Fibroblast of gingiva (primary cell): ENCODE measurements at places on chromosomes 6 and 20.

GRCh38 chr6:20866036-20866435 lies 331.8 kb downstream of the CDKAL1 start:
- no peak for DNase-seq

DNA sequence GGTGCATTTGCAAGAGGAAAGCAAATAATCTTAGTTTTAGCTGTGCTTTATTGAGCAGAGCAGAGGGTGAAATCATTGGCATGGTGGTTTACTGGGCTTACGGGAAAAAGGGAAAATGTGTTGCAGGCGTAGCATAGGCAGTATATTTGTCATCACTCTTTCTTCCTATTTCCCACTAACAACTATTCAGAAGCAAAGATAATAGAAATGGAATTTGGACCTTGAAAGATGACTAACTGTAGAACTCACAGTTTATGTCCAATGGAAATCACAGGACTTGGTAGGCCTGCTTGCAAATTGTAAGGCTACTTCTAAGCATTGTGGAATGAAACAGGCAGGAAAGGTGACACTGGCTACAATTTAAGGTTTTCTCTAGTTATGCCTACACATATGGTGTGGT lies 611.9 kb upstream of the MAN1A1 start:
- DNase-seq = no peak

- DNase-seq = no peak
These were observed 70.6 kb downstream of the IGF2R start for GRCh38 chr6:160039441-160039840.

GRCh38 chr20:23404196-23404595 lies 17.1 kb downstream of the NAPB start:
- no peak for DNase-seq

- no peak for DNase-seq
These were observed 823.6 kb upstream of the ADGRB3 start for GRCh38 chr6:67811239-67812037.

GRCh38 chr6:14921170-14921569 lies 324.7 kb upstream of the JARID2 start:
- no peak for DNase-seq

DNA sequence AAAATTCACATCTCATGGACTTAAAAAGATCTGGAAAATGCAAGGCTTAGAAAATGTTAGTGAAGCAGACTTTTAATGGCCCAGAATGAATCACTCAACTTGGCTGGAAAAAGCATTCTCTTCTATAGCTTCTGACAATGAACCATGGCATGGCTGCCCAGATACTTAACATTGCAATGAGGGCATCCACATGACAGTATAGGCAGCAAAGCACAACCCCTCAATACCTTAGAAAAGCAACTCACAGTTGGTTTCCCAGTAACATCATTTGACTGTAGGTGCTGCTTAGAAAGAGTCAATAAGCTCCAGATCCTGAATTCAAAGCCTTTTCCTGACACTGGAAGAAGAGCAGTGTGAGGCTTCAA lies 155.8 kb downstream of the EYA4 start:
- peak; percentile 5 for DNase-seq

DNA sequence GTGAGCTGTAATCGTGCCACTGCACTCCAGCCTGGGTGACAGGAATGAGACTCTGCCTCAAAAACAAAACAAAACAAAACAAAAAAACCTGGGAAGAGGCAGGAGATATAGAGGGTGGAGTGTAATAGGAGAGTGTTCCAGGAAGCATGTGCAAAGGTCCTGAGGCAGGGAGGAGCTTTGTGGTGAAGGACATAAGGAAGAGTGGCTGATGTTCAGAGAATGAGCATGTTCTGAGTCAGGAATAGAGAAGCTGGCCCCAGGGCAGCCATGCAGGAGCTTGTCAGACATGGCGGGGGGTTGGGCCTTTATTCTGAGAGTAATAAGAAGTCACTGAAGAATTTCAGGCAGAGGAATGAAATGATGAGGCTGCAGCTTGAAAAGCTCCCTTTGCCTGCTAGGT lies 337.0 kb downstream of the CDH26 start:
- no peak for DNase-seq

GRCh38 chr6:5645328-5646290 lies 361.1 kb downstream of the NRN1 start:
- peak; percentile 10 for DNase-seq

DNA sequence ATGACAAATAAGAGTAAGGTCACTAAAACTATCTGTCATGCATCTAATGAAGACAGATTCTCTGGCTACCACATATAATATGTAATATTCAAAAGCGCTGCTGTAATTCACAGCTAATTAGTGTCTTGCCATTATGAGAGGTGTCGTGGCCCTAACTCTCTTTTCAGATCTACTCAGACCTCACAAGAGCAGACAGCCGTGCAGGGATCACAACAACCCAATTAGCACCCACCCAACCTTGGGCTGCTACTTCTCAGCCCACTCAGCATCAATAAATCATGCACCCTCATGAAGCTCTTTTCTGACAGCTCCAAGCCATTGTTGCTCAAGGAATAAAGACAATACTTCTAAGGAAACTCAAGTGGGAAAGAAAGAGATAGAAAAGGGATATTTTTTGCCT lies 61.5 kb downstream of the FRK start:
- no peak for DNase-seq

GRCh38 chr20:44083220-44083933 lies 103.6 kb downstream of the JPH2 start:
- peak; percentile 52 for DNase-seq

- DNase-seq = no peak
These were observed 5.6 kb upstream of the CCDC170 start for GRCh38 chr6:151488226-151488625.

DNA sequence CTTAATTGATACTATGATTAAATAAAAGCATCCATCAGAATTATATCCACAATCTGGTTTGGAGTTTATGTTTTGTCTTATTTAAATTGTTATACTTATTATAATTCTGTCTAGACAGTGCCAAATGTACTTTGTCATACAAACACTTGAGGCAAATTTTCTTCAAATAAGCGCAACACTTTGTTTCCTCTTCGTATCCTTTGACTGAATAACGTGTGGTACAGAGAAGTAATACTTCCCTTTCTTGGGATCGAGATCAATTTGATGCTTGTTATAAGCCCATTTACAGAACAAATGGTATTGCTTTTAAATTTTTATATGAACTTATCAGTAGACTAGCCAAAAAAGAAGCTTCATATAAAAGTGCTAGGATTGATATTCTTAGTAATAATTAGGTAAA lies 111.0 kb downstream of the ATG5 start:
- DNase-seq = no peak

- peak; percentile 81 for DNase-seq
These were observed at the start of gene CEP162 for GRCh38 chr6:84227434-84228197. Gene CEP162, minus strand, starts transcription at chr6:84227643. Its CDS starts 1,250 bp downstream, at chr6:84226393.

GRCh38 chr6:61887423-61887822 lies 398.6 kb downstream of the KHDRBS2 start:
- DNase-seq = no peak

- DNase-seq = no peak
These were observed 122.2 kb downstream of the MTFR2 start for GRCh38 chr6:136127873-136128272.

DNA sequence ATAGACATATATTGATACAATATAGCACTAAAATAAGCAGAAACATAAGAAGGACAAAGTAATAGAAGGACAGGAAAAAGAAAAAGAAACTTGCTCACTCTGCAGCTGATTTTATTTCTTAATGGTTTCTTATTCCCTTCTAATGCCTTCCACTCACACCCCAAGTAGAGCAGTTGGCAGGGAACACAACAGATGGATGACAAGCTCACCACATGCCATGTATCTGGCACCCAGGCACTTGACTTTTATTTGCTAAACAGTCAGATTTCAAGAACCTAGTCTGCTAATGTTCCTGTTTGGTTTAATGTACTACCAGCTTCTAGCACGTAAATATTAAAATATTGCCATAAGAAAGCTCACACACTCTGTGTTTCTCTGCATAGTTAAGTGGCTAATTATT lies 87.1 kb downstream of the COL19A1 start:
- DNase-seq = no peak

DNA sequence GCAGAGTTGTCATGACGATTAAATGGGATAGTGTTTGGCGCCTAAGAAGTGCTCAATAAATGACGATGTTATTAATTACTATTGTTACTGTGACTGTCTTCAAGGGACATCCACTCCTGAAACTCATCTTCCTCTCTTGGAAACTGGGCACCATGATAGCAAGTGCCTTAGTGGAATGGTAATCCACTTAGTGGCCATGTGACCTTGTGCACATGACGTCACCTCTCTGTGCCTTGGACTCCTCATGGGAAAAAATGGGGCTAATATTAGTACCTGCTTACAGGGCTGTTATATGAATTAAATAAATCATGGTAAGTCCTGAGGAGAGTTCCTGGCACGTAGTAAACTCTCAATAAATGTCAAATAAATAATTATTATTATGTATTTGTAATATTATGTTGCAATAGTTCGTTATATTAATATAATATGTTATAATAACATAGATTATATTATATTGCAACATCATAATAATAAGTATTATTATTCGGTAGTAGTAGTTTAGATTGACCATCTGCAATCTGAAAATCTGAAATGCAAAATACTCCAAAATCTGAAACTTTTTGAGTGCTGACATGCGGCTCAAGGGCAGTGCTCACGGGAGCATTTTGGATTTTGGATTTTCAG lies 40.9 kb downstream of the EYA2 start:
- no peak for DNase-seq

GRCh38 chr6:20763296-20763695 lies 229.0 kb downstream of the CDKAL1 start:
- DNase-seq = no peak

- DNase-seq = no peak
These were observed 165.5 kb downstream of the BACH2 start for GRCh38 chr6:90131125-90131524.

- DNase-seq = no peak
These were observed 216.8 kb downstream of the HACE1 start for GRCh38 chr6:104642871-104643270.

- DNase-seq = no peak
These were observed 73.9 kb upstream of the RBM24 start for GRCh38 chr6:17207281-17207680.

- DNase-seq = no peak
These were observed 145.3 kb upstream of the SPACA1 start for GRCh38 chr6:87902383-87902782.

DNA sequence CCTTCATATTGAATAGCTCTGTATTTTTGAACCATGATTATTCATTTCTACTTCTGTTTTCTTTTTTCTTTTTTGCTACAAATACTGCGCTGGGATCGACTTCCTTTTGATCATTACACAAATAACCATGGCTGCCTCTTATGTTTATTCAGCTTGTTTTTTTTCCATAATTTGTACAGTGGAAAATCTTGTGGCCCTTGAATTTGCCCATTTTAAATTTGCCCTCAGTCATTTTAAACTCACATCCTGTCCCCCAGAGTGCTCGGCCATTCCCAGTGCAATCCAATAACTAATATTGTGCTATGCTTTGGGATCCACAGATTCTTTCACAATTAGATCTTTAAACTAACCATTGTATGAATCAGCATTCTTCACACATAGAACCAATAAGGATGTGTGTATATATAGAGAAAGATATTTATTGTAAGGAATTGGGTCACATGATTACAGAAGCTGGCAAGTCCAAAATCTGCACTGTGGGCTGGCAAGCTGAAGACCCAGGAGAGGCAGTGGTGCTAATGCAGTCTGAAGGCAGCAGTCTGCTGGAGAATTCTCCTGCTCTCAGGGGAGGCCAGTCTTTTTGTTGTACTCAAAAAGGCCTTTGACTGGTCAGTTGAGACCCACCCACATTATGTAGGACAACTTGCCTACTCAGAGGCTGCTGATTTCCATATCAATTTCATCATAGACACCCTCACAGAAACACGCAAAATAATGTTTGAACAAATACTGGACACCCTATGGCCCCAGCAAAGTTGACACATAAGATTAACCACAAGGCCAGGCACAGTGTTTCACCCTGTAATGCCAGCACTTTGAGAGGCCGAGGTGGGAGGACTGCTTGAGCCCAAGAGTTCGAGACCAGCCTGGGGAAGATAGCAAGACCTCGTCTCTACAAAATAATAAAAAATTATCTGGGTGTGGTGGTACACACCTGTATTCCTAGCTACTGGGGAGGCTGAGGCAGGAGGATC lies 147.1 kb downstream of the MTHFD1L start:
- peak; percentile 83 for DNase-seq

DNA sequence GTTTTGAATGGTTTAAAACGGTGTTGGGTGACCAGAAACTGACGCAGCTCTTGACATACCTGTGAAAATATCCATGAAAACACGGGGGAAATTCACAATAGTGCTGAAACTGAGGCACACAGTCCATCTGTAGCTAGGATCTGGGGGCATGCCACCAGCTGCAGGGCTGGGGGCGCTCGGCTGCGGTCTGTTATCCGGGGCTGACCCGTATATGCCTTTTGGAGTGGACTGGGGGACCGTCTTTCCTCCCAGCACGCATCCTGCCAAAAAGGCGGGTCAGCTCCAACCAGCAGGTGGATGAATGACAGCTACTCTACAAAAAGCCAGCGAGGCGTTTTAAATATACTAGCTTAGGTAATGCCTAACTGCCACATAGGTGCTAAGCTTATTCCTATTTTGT lies 729.8 kb downstream of the QKI start:
- DNase-seq = no peak

- DNase-seq = no peak
These were observed 201.7 kb upstream of the PLCB4 start for GRCh38 chr20:8867038-8867740.

DNA sequence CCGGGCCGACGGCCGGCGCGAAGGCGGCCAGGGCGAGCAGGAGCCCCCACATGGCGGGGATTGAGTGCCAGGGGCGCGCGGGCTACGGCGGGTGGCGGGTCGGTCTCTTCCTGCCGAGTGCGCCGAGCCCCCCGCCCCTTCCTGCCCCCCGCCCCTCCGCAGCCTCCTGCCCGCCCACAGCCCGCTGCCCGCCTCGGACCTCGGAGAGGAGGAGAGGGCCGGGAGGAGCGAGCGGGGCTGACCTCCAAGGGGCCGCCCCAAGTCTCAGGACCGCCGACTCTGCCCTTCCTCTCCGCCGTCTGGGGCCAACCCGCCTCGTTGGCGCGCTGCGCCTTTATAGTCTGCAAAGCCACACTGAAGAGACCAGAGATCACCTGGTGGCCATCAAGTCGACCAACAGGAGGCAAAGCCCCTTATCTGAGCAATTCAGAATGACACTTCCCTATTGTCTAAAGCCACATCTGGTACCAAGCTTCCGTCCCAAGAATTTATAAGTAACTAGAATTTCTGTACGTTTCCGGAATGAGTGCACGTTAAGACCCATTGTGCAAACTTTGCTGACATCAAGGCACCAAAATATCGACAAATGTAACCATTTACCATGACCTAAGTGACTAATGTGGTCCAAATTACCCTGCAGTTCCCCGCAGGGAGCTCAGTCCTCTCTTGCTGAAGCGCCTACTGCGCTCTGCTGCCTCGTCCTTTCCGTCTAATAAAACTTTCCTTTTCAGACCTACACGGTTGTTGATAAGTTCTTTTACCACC lies at the start of gene CPXM1:
TSS of gene CPXM1 (minus strand) at position 107 of the 765 bp plus-strand sequence. CDS start at position 52, 55 bp downstream.
- DNase-seq = no peak
